ENCODE measurements at places on chromosomes 16 and 17.
A peak's percentile ranks its signal among the peaks of the same experiment; 100 is the strongest.

GRCh38 chr17:15364615-15365014, 23.2 kb upstream of the TEKT3 start:
- DNase-seq, result no peak

DNA sequence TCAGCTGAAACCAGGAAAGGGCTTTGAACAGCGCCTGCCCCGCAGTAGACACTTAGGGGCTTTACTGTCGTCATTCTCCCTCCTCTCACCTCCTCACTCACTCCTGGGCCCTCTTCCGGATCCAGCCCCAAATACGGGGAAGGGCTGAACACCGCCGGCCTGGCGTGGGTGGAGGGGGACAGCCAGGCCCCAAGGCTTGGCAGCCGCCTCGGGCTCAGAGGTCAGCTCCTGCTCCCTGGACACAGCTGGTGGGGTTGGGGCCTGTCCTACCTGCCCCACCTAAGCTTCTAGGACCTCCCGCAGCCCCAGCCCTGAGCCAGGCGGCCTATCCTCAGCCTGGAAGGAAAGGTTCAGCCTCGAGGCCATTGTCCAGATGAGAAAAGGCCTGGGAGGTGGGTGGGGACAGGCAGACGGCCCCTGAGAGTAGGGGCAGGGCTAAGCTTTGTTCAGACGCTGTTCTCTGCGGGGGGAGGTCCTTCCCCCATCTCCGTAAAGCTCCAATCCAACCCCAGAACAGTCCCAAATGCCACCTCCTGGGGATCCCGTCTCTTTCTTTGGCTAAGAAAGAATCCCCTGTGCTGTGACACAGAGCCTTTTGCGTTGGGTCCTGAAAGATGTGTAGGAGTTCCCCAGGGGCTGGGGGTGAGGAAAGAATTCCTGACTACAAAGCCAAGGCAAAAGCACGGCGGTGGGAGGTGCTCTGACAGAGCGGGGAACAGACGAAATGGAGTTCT, 881 bp upstream of the LLGL1 start:
- DNase-seq, result no peak

DNA sequence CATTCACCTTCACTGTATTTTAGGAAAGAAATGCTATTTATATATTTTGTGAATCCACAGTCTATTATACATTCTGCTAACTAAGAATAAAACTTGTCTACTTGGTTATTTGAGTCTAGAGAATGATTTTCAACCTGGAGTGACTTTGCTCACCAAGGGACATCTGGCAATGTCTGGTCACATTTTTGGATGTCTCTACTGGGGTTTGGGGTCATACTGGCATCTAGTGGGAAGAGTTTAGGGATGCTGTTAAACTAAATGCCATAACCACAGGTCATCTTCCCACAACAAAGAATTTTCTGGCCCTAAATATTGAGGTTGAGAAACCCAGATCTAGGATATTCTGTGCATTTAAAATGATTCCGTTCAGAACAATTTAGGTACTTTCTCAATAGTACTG, 26.0 kb downstream of the KCNJ16 start:
- no peak for DNase-seq

- DNase-seq, result no peak
Measured at GRCh38 chr16:64158941-64159588, 962.8 kb downstream of the CDH11 start.

DNA sequence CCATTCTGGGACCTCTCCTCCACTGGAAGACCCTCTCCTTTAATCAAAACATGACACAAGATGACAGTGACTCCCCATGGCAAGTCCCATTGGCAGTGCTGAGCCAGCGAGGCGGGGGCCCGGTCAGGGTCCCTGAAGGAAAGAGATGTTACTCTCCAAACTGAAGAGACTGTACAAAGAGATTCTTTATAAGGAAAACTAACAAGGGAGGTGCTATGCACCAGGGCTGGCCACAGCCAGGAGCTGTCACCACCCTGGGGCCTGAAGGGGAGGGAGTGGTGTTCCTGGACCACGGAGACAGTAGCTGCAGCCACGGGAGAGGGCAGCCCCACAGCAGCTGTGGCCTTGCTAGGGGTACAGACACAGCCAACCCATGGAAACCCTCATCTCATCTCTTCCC, 123.1 kb downstream of the XYLT1 start:
- DNase-seq, result no peak

- no peak for DNase-seq
Measured at GRCh38 chr16:81237282-81237681, 1.2 kb upstream of the BCO1 start.

GRCh38 chr16:28053461-28053860, 10.1 kb downstream of the GSG1L start:
- no peak for DNase-seq

DNA sequence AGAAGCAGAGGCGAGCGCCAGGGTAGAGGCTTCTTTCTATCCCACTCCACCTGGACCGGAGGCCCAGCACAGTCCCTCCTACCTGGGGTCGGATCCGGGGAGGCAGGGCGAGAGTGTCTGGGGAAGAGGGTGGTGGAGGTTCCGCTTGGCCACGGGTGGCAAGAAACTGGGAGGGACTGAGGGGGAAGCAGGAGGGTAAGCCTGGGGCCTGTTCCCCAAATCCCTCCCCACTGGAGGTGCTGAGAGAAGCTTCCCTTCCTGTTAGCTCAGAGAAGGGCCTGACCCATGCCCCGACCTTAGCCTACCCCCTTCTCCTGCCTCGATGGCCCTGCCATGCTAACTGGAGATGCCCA, 1.8 kb upstream of the TPPP3 start:
- DNase-seq, result no peak

GRCh38 chr17:42411361-42411760, 11.7 kb downstream of the CAVIN1 start:
- DNase-seq, result no peak

DNA sequence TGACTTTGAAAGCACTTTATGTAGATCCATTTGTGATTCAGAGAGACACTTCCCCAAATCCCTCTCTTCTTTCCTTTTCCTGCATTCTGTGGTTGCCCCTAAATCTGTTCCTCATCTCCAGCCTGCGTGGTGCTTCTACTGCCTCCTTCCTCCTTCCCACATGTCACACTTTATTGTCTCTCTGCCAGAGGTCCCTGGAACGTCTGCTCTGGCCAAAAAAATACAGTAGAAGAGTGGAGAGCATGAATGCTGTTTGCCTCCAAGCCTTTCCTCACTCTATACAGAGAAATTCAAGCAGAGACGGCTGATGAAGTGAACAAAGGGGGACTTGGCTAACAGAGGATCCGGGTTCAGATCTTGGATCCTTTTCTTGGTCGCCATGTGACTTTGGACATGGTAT, 22.8 kb upstream of the IRX3 start:
- no peak for DNase-seq

GRCh38 chr16:71555230-71555891, 21.5 kb downstream of the TAT start:
- DNase-seq, result no peak

DNA sequence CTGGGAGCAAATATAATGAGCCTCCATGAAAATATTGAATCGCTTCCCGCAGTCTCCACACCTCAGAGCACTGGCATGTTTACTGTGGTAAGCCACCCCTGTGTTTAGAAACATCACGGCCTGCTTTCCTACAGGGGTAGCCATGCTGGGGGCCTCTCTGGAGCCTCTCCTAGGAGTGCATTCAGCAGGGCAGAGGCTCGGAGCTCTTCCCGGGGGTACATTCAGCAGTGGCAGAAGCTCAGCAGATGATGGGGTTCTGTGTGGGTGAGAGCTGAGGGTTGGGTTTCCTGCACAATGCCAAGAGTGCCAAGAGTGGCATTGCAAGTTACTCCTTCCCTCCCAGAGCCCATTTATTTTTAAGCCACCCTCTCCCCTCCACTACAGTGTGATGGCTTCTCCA, 386.6 kb downstream of the SEC14L1 start:
- peak; percentile 16 for DNase-seq

GRCh38 chr17:72171703-72172667, 51.2 kb downstream of the SOX9 start:
- peak; percentile 29 for DNase-seq

GRCh38 chr17:5181509-5182305, 10.0 kb downstream of the ZNF594 start:
- DNase-seq, result no peak

DNA sequence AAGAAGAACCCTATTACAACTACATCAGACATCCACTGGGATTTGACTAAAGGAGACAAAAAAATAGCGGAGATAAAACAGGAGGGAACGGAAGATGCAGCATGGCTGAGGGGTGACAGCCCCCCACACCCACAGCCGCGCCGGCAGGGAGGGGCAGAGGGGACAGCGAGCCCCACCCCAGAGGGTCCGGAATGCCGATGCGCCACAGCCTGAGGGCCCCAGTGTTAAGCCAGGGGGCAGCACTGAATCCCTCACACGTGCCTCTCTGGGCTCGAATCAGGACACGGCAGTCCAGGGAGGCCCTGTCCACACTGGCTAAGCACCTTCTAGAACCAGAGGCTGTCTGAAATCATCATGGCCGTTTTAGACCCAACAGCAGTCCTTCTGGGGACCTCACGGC, 18.8 kb downstream of the MAP1LC3B start:
- no peak for DNase-seq

DNA sequence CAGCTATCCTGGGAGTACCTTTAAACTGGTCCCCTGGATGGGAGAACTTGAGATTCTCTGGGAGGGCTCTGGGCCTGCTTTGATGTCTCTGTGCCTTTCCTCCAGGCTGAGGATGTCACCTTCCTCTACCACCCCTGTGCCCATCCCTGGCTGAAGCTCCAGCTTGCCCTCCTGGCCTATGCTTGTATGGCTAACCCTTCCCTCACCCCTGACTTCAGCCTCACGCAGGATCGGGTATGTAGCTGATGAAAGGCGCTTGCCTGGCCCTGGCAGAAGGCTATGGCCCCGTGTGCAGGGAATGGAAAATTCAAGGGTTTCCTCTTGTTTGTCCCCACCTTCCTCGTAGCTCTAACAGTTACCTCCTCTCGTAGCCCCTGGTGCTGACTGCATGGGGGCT, 3.0 kb downstream of the TP53I13 start:
- no peak for DNase-seq

GRCh38 chr16:3283543-3284447, 504 bp downstream of the ZNF263 start:
- DNase-seq, result no peak

GRCh38 chr16:85376292-85377095, 236.6 kb upstream of the GSE1 start:
- peak; percentile 55 for DNase-seq

DNA sequence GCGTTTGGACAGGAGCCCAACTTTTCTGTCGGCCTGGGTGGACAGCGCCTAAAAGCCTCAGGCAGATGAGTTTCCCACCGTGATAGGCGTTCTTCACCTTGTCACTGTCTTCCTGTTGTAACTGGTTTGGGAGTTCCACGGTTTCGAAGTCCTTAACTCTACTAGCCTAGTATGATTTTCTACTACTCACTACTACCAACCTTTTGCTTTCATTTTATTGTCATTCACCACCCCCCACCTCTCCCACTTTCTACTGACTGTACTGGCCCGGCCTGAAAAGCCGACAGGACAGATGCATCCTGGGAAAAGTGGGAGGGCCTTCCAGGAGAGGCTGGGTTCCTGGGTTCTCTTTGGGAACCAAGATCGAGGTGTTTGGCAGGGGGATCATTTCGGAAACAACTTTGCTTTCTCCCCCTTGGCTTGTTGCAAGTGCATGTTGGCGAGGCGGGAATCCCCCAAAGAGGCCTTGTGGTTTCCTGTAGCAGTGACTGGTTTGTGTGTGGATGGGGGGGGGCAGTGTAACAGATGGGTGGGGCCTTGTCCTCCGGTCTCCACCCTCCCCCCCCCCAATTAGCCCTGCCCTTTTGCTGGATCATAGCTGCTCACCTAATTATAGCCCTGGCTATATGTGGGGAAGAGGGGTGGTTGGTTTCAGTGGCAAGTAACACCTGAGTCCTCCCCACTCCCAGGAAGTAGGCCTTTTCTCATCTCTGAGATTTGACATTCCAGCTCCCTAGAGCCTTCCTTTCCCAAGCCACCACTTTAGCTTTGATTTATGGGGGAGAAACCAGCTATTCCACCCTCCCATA, 1.4 kb downstream of the EIF5A start:
- DNase-seq, result peak; percentile 28

- DNase-seq, result no peak
Measured at GRCh38 chr17:28899212-28899815, 1.8 kb upstream of the FLOT2 start.

DNA sequence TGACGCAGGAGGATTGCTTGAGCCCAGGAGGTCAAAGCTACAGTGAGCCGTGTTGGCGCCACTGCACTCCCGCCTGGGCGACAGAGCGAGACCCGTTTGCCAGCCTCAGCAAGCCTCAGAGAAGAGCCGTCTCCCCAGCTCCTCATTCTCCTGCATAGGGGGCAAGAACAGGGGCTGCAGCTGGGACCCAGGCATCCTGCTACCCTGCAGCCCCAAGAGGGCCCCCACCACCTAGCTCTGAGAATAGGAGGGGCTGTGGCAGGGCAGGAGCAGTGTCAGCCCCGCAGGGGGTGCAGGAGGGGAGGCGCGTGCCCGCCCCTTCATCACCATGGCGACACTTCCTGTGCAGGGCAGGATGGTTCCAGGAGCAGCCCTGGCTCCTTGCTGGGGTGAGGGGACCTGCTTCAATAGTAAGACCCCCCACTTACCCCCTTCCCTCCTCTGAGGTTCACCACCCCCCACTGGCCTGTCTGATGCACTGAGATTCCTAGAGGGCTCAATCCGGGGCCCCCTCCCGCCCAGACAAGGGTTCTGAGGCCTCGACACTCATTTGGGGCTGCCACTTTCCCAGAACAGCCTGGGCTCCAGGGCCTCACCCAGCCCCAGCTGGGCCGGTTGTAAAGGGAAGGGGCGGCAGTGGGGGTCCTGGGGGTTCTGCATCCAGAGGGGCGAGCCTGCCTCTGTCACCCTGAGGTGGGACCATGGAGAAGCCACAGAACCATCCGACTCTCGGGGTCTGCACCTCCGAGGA, 20.2 kb downstream of the VASN start:
- DNase-seq, result no peak

GRCh38 chr16:27347930-27348685, 34.3 kb downstream of the IL4R start:
- no peak for DNase-seq

GRCh38 chr16:59591480-59591879, 857.4 kb upstream of the GOT2 start:
- DNase-seq, result no peak

- no peak for DNase-seq
Measured at GRCh38 chr17:76635659-76636360, 7.7 kb downstream of the ST6GALNAC1 start.

DNA sequence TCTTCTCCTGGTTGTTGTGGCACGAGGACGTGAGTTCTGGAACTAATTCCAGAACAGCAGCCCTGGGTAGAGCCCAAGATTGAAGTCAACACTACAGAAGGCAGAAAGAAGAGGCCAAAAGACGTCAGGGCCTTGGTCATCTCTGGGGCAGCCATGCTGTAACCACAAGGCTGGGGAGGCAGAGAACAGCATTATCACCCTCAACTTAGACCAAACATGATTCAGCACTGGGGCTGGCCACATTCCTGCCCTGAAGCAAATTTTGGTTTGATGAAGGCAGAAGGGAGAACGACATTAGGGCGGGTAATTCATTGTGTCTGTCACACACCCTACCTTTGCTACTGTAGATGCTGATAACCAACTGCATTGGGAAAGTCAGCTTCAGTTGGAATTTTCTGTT, 9.7 kb upstream of the ALOX15B start:
- DNase-seq, result no peak

GRCh38 chr17:31573047-31573446, 181.6 kb downstream of the RAB11FIP4 start:
- no peak for DNase-seq

GRCh38 chr17:80774643-80775281, 216.9 kb upstream of the CHMP6 start:
- DNase-seq, result no peak

- DNase-seq, result no peak
Measured at GRCh38 chr16:15689290-15689689, 39.2 kb downstream of the NDE1 start.

GRCh38 chr16:11094075-11094856, 149.9 kb downstream of the CLEC16A start:
- DNase-seq, result no peak

- no peak for DNase-seq
Measured at GRCh38 chr17:29645515-29646051, 22.9 kb upstream of the CORO6 start.
